Heart left ventricle (tissue), 16 donors: ENCODE measurements at places on chromosomes 7 and 10. TPM values are rescaled to one million over a fixed set of nuclear protein-coding genes. Genes with fewer than 3 reads are reported as not detected.

- DNase-seq: no peak
Measured at GRCh38 chr10:108411206-108411605, 1246.7 kb upstream of the SORCS1 start.

DNA sequence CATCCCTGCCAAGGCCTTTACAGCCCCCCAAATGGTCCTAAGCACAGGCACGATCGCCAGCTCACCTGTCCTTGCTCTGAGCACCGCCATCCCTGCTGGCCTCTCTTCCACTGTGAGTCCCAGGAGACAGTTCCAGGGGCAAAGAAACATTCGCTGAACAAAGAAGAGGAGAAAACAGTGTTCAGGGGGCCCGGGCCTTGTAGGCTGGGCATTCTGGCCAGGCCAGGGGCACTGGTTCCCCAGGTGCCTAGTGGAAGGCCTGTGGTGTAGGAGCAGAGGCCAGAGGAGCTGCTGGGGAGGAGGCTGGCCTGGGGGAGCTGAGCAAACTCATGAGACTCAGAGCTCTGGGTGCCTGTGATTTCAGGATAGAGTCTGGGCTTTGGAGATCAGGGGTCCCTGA is 22.6 kb downstream of the AQP1 start:
- DNase-seq: no peak

- no peak for DNase-seq
Measured at GRCh38 chr10:117175215-117175900, 21.9 kb upstream of the KCNK18 start.

DNA sequence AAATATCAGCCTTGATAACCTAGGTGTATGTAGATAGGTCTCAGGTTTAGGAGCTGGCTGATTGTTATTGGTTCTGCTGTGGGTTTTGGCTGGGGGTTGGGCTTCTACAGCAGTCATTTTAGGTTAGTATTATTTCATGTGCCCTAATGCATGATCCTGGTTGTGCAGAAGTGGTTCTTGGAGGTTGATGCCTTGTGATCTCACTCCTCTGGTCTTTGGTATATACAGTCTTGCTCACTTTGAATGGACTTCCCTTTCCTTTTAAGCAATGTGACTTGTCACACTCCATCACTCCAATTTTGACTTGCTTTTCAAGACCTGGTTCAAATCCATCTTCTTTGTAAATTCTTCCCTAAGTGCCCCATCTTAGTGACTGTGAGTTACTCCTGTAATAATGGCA is 188.9 kb downstream of the LRMDA start:
- DNase-seq: no peak

DNA sequence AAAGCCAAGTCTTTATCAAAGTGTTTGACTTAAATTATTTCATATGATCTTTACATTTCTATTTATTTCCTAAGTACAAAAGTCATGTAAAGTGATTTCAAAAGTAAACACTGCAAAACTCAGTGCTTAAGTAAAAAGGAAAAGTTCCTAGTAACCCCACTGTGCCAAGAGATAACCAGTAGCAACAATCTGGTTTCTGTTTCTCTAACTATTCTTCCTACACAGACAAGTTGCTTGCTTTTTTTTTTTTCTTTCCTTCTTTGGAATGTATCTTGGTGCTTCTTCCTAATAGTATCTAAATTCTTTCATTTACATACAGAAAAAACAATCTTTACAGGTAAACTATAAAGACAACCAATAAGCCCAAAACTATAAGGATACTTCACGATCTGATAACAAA is 3.1 kb downstream of the JCAD start:
- no peak for DNase-seq

SDHAF3 gene
- 18.0 TPM for total RNA-seq

DNA sequence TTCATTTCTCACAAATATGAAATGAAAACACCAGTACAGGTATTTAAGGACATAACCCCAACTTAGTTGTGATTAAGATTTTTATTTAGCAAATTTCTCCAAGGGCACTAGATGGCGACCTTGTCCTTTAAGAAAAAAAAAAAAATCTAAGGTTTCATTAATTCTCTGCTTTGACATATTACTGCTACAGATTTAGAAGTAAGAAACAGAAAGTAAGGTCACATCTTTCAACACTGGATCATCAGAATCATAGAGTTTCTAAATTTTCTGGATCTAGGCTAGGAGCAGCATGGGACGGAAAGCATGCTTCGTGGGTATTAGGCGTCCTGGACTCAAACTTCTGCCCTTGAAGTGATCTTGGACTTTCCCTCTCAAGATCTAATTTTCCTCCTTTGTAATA is 85.5 kb upstream of the PRKG1 start:
- no peak for DNase-seq

- DNase-seq: no peak
Measured at GRCh38 chr7:69961436-69961835, 363.2 kb downstream of the AUTS2 start.

DNA sequence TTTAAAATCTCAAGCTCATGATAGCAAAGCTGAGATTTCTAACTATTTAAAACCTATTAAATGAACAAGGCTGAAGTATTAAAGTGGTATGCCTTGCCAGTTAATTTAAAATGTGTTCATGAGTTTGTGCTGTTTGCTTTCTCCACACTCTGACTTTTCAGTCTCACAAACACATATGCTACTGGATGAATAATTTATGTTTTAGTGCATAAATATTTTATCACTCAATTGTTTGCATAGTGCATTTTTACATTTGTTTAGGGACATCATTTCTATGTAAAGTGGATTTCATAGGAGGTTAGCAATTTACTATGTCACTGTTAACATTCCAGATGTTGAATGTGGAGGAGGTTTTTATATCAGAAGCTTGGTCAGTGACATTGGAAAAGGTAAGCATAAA is 36.0 kb downstream of the TRUB1 start:
- no peak for DNase-seq

- no peak for DNase-seq
Measured at GRCh38 chr7:26842897-26843296, 21.5 kb downstream of the SKAP2 start.

DNA sequence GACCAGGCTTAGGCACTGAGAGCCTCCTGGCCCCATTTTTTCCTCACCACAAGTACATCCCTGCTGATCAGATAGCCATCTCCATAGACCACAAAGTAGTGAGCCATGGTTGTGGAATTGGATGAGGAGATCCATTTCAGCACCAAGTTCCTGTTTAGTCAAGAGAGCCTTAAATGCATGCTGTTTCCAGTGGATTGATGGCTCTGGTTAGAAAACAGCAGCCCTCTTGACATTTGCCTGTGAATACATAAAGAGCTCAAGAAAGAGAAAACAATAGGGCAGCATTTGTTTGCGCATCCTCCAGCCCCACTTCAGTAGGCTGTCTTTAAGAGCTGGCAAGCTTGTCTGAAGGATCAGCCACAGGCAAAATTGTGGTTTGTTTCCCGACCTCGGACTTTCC is 251.2 kb downstream of the POU6F2 start:
- no peak for DNase-seq

LZTS2 gene
- total RNA-seq: 40.9 TPM

PSPH gene
- total RNA-seq: 8.9 TPM

GRCh38 chr7:57867884-57868701 is 418.1 kb downstream of the ZNF716 start:
- DNase-seq: no peak
